ENCODE measurements at places on chromosomes 16 and 17.

DNA sequence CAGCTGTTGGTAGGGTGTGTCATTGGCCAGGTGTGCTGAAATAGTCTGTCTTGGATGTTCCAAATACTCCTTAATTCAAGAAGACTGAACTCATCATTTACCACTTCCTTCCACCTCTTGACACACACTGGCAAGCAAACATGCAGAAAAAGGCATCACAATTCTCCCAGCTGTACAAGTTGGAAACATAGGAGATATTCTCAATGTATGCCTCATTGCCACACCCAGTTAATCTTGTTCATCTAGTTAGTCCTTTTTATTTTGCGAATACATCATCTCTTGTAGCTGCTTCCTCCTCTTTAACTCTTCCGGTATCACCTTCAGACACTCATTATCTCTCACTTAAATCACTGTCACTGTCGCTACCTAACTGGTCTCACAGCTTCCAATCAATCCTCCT lies 75.1 kb upstream of the GOT2 start:
- no peak for DNase-seq

GRCh38 chr16:3198334-3199072 lies 10.5 kb downstream of the OR1F1 start:
- no peak for DNase-seq

DNA sequence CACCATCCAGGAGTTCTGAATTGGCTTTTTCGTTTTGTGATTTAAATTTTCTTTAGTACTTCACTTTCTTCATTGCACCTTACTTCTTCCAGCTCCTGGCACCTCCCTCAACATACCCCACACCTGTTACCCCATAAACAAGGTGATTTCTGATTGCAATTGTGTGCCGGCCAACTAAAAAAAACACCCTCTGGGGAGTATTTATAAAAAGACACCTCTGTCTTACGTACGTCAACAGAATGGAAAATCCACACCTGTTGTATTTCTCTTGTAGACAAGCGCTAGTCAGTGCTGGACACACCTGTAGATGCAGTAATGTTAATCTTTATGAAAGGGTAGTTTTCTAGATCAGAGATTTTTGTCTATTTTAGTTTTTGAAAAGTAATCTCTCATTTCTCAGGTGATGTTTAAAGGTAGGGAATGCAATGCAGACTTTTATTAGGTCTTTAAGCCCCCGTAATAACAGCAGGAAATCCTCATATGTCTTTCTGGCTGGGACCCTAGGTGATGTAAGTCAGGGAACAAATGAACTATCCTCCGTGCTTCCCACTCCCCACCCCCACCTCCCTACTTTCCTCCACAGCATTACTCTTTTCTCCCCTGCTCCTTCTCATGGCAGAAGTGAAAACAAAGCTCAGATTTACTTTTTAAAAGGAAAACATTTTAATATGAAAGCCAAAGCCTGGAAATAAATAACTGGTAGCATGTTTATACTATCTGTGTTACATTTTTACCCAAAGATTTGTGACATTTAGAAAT lies 4.2 kb downstream of the MSI2 start:
- no peak for DNase-seq

DNA sequence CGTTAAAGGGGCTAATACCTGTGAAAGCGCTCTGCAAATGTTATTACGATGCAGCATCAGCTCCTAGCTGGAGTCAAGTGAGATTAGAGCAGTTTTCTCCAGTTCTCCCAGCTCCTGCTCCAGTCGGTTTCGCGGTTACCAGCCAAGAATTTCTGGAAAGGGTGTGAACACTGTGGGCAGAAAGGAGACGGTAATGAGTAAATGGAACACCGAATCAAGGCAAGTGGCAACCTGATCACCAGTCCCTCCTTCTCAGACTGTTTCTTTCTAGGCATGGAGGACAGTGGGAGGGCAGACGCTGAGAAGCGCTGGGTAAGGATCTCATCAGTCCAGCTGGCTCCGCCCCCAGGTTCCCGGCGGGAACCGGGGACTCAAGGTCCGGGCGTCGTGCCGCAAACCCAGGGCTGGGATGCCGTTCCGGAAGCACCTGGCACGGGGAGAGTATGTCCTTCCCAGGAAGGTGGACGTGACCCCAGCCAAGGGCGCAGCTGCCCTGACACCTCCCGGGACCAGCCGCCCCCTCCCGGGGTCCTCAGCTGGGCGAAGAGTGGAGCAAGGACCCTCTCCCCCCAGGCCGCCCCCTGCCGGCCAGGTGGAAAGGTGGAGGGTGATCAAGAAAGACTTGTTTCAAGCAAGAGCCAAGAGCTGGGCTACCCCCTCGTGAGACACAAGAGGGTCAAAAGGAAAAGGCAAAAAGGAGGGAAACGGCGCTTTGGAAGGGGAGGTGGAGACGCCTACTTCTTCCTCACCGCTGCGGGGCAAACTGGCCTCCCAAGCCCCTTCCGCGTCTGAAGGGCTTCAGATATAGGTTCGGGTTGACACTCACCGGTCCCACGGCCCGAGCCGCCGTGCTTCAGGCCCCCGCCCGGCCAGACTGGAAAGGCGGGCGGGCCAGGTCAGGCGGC lies 481 bp downstream of the MYO19 start:
- peak; percentile 46 for DNase-seq

GRCh38 chr16:84600343-84601229 lies 17.3 kb downstream of the COTL1 start:
- no peak for DNase-seq

DNA sequence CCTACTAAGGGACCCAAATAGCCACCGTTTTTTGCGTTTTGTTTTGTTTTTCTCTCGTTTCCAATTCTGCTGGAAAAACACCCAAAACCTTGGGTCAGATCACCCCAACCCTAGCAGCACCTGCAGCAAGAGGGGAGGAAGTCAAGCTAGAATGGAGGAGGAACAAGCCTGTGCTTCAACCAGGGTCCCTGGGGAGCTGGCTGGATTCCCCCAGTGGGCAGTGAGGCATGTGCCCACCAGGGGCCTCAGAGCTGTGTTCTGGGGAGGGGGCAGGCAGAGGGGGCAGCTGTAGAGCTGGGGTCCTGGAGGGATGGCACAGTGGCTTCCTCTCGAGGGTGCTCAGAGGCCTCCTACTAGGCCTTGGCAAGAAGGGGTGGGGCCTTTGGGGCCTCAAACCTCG lies 6.5 kb downstream of the CD79B start:
- DNase-seq: no peak

DNA sequence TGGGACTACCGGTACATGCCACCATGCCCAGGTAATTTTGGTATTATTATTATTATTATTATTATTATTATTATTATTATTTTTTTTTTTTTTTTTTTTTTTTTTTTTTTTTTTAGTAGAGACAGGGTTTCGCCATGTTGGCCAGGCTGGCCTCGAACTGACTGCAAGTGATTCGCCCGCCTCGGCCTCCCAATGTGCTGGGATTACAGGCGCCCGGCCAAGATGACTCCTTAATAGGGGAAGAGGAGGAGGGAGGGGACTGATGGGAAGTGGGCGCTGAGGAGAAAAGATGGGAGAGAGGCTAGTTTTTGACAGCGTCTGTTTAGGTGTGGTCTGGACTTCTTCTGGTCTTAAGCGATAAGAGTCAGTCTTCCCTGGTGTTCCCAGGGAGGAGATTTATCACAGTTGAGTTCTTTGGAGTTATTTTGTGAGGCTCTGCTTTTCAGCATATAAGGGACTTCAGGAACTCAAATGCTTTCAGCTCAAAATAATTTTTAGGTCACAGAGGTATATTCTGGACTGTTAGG lies 34.4 kb upstream of the SLC5A10 start:
- no peak for DNase-seq

DNA sequence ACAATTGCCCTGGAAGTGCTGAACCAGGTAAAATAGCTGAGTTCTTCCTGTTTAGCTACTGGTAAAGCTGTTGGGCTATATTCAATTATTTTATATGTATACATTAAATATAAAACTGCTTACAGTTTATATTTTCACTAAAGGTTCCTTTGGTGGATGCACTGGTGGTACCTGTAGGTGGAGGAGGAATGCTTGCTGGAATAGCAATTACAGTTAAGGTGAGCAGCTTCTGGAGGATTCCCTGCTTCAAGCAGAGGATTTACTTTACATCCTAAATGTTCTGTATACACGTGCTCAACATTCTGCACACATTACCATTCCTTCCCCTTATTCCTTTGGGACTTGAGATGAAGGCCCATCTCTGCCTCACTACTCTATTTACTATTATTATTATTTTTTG lies 14.9 kb downstream of the TSR1 start:
- DNase-seq: no peak

DNA sequence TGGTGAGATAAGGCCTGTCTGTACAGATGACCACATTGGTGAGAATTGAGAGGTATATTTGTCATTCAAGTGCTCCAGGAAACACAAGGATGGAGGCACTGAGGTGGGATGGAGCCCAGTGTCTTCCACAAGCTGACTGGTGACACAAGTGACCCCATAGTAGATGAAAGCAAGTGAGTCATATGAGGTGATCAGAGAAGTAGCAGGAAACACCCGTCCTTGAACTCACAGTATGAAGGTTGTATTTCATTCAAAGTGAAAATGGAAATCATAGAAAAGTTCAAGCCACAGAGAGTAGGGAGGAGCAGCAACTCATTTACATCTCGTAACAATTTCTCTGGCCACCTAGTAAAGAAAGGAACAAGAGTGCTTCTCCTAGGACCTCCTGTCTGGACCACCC lies 609.8 kb downstream of the HS3ST4 start:
- DNase-seq: no peak

DNA sequence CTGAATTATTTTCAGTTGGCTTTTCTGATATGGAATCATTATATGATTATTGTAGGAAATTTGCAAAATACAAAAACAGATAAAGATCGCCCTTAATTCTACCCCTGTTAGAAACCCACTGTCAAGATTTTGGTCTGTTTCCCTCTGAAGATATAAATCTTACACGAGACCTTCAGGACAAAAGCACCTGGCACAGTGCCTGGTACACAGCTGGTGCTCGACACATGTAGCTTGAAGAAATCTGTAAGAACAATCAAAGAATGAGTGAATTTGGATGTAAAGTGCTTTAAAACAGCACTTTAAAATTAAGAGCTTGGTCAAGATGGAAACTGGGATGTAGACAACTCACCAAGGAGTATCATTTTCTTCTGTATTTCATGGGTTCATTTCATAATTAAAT lies 181.1 kb downstream of the C16orf78 start:
- DNase-seq: no peak

GRCh38 chr17:51035431-51035830 lies 85.2 kb downstream of the SPAG9 start:
- DNase-seq: no peak

DNA sequence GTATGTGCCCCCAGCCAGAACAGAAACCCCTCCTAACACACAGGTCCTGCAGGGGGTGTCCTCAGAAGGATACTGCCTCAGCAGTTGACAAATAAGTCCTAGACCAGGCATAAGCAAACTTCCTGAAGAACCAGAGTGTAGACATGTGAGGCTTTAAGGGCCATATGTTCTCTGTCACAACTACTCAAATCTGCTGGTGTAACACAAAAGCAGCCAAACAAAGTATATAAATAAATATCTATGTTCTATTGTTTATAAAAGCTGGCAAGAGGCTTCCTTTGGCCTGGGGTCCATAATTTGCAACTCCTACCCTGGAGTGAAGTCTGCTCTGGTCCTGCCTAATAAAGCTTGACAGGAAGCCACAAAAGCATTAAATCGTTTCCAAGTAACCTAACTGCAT lies 9.9 kb downstream of the FAM83G start:
- DNase-seq: no peak

- no peak for DNase-seq
Observed at GRCh38 chr17:45003877-45004276, 35.8 kb upstream of the C1QL1 start.

DNA sequence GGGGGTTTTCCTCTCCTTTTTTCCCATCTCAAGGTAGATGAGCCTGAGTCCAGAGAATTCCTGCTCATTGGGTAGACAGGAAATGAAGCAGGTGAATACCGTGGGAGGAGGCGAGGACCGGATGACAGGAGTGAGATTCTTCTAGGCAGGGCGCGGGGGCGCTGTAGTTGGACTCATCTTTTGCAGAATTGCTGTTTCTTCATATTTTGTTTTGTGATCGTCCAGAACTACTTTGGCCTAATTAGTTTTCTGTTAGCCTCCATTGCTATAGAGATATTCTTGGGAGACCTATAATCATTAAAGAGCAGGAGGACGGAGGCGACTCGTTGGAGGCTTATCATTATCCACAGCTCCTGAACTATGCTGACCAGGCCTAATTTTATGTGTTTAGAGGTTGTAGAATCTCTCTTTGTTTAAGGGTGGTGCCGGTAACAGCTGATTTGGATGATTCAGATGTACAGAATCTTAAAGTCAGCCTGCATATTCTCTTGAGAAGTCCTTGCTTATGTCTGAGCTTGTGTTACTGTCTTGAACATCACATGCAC lies 650 bp downstream of the ATP6V0A1 start:
- peak; percentile 12 for DNase-seq

DNA sequence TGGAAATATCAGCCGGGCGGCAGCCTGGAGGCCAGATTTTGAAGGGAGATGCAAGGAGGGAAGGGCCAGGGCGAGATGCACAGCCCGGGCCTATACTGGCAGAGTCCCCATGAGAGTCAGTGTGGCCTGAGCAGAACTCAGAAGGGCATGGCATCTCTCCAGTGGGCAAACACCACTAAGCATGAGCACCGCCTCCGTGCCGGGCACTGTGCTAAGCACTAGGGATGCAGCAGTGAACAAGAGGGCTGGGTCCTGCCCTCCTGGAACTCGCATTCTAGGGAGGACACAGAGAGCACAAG lies 33.5 kb downstream of the TK2 start:
- no peak for DNase-seq

DNA sequence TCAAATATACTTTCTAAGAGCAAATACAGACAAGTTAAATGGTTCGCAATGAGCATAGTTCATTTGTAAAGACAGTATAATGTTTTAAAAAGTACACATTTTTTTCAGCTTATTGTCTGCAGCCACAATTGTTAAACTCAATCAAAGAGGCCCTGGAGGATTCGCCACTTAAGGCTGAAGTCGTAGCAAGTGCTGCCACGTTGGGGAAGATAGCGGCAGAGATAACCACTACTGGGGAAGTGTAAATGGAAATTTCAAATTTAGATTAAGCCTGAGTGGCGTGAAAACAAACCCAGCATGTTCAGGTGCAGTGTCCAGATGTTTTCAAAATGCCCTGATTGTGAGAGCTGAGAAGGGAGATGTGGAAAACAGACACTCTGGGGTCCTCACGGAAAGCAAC lies 8.4 kb downstream of the PMP22 start:
- DNase-seq: no peak

GRCh38 chr16:47109361-47109760 lies 34.4 kb downstream of the NETO2 start:
- DNase-seq: no peak

- DNase-seq: peak; percentile 46
Observed at GRCh38 chr17:81513372-81513752, 763 bp upstream of the ACTG1 start.

GRCh38 chr17:76445697-76446448 lies 7.1 kb downstream of the UBE2O start:
- no peak for DNase-seq

- no peak for DNase-seq
Observed at GRCh38 chr17:48997103-48997826, at the start of gene IGF2BP1. IGF2BP1 (plus strand) TSS chr17:48997385; CDS start chr17:48997746, 361 bp downstream.

- DNase-seq: peak; percentile 53
Observed at GRCh38 chr17:47205419-47205963, 3.7 kb upstream of the MYL4 start.

- DNase-seq: no peak
Observed at GRCh38 chr17:16007439-16007838, 7.8 kb downstream of the TTC19 start.
